Stimulated activated CD4-positive, alpha-beta T cell treated with anti-CD3 and anti-CD28 coated beads, TNF-alpha, amount 100 ng/mL, for 4 hours (primary cell): ENCODE measurements at places on chromosomes 2 and 18.

GRCh38 chr2:102717308-102718018 is 44.4 kb upstream of the TMEM182 start:
- DNase-seq: no peak

GRCh38 chr2:231243866-231244265 is 45.4 kb downstream of the ARMC9 start:
- DNase-seq: no peak

DNA sequence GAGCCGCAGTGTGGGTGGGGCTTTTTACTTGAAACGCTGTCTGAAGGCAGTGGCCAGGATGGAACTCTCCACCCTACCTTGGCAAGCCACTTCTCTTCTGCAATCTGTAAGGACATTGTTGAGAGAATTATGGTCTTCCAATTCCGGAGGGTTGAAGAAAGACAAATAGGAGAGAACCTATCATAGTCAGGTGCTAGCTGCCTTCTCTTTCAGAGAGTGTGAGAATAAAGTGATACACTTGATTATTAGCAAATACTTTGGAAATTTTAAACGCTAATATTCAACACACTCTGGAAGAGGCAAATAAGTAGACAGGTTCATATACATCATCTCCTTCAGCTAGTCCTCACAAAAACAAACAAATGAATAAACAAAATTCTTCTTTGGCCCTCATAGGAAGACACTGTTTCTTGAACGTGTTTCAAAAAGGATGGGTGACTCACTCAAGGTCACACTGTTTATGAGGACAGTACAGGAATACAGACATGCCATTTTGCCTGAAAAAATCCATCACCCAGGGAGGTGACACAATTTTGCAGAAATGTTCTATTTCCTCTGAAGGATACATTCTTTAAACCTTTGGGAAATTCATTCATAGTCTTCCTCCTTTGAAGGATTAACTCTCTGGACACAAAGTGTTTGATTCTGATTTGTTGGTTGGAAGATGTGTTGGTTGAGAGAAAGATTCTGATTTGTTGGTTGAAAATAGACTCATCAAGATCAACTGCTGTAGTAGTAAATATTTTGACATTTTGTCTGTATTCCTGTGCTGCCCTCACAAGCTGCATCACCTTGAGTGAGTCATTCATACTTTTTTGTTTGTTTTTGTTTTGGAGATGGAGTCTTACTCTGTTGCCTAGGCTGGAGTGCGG is 2.2 kb upstream of the IL1RN start:
- DNase-seq: no peak

DNA sequence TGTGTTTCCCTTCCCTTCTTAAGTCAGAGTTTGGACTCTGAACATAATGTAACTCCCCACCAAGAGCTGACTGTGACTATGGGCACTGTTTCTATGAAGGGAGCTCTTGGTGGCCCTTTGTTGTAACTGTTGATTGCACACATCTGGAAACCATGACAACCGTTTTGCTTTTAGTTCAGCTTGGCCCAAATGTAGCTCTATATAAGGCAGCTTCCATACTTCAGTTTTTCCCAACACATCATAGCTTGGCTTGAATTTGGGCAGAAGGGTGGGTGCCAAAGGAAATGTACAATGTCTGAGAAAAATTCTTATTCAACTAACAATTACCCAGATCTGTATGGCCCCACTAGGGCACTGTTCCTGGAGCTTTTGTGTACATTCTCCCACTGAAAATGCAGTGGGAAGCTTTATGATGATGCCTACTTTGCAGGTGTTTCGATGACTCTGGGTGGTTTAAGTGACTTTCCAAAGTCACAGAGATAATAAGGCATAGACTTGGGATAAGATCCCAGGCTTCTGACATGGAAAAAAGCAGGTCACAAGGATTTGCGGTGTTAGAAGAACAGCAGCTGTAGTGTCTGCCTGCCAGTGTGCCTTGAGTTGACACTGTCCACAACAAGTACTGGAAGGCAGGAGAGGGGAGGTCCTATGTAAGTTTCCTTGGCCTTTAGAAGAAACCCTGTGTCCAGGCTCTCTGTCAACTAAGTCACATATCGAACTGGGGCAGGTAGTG is 2.4 kb upstream of the CETN1 start:
- DNase-seq: no peak

- DNase-seq: no peak
Observed at GRCh38 chr2:231300722-231301076, 94.8 kb upstream of the B3GNT7 start.

GRCh38 chr2:180319586-180320405 is 312.7 kb upstream of the CWC22 start:
- no peak for DNase-seq

GRCh38 chr2:168233166-168233565 is 14.2 kb downstream of the STK39 start:
- no peak for DNase-seq

GRCh38 chr2:184879671-184880070 is 281.3 kb downstream of the ZNF804A start:
- no peak for DNase-seq

- no peak for DNase-seq
Observed at GRCh38 chr2:31504311-31504710, 76.4 kb downstream of the SRD5A2 start.

DNA sequence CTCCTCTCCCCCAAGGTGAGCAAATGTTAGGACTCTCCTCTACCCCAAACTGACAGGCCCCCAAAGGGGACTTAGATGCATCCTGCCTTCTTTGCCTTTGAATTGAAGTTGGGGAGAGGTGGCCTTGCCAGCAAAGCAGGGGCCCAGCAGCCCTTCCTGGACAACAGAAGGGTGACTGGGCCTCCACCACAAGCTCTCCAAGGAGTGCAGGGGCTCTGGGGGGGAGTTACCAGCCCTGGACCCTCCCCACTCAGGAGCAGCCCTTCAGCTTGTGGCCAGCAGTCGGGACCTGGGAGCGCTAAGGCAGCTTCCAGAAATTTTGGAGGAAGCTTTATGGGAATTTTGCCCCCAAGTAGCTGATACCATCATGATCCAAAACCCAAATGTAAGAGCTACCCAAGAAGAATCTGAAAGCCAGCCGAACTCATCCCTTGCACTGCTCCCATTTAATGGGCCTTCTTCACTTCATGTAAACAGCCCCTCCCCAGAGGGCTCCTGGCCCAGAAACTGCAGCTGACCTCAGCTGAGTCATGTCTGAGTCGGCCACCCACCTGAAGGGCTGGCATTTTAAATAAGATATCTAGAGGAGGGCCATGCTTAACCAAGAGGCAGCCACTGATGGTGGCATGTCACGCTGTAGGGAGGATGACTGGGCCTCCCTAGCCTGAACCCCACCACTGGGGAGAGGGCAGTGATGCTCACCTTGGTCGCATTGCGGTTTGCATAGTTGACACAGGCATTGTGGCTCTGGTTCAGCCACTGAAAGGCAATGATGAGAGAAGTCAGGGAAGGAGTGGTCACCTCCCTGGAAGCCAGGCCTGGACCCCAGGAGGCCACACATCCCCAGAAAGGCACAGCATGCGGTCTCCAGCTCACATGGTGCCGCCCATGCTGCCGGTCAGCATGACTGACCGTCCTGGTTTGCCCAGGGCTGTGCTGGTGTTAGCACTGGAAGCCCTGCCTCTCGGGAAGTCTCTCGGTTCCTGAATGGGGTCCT is 71.5 kb downstream of the SFXN5 start:
- DNase-seq: no peak

GRCh38 chr2:167988296-167988695 is 259.1 kb downstream of the STK39 start:
- no peak for DNase-seq

DNA sequence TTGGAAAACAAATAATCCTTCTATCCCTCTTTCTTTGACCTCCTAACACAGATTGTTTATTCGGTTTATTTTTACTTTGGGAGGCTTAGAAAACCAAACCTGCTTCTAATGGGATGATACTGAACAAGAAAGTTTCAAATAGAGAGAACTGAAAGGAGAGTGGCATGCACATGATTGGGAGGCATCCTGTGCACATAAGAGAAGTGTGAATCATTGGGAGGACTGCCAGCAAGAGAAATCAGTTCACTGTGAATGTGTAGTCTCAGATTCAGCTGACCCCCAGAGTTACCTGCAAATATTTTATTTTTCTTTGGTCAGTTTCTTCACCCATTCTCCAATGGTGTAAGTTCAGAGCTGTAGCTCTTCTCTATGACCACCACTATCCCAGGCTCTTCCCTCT is 1363.2 kb upstream of the ACVR2A start:
- no peak for DNase-seq

DNA sequence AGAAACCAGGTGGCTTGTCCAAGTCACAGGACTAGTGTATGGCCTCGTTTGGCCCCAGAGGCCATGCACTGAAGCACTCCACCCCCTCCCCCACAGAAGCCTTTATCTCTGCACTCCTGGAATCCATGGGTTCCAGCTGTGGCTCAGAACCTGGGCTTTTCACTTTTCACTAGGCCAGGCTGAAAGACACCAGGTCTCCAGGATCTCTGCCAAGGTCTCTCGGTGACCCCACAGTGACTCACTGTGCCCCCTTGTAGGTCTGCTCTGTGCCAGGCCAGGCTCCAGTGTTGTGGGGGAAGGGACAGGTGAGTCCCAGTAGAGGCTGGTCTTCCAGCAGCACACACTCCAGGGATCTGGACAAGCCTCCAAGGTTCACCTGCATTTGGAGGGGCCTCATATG is 31.0 kb upstream of the GLI2 start:
- no peak for DNase-seq

DNA sequence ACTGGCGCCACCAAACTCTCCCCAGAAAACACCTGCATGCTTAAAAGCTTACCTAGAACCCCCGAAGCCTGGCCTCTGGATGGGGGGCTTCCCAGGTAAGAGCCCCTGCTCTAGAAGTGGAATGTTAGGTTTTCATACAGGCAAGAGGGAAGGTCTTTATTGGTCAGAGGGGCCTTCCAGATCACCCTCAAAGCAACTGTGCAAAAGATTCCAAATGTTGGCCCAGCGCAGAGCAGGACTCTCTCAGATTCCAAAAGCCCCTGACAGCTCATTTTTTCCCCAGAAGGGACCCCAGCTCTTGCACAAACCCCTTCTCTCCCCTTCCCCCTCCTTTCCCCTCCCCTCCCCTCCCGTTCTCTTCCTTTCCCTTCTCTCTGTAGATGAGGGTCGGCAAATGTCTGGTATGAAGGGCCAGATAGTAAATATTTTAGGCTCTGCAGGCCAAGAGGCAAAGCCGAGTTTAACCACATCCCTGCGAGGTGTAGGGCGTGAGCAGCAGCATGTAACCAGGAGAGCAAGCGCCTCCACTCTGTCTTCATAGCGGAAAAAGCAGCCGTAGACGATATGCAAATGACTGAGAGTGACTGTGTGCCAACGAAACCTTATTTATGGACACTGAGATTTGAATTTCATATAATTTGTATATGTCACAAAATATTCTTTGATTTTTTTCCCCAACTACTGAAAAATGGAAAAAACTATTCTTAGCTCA is 116.9 kb downstream of the SMAD7 start:
- DNase-seq: no peak

- no peak for DNase-seq
Observed at GRCh38 chr18:51196811-51197660, 445 bp downstream of the MEX3C start.

- DNase-seq: no peak
Observed at GRCh38 chr18:80161781-80162417, 52.8 kb downstream of the ADNP2 start.

GRCh38 chr18:32598144-32598543 is 127.5 kb upstream of the GAREM1 start:
- DNase-seq: no peak

DNA sequence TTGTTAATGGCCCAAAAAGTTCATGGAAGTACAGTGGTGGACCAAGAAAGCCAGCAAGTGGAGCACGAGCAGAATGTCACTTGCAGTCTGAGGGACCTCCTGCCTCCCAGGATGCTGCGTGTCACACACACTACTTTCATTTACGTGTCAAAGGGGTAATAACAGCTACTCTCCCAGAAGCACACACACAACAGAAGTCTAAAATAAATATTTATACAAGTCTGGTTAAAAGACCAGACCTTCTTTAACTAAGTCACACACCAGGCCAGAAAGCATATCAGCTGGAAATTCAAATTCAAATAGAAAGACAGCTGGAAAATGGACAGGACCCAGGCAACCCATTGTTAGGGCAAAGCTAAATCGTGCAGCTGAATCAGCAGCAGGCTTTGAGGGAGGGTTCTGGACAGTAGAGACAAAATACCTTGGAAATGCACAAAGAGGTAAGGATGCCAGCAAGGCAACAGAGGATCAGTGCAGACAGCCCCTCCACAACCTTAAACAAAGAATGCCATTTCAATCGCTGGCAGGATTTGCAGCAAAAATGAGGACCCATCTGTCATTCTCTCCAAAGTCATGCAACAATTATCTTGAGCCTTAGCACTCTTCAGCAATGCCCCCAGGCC is 160.5 kb downstream of the TMEM163 start:
- no peak for DNase-seq

GRCh38 chr2:173462892-173463840 is 108.5 kb downstream of the CDCA7 start:
- DNase-seq: no peak

GRCh38 chr2:28970464-28971160 is 10.5 kb upstream of the TOGARAM2 start:
- no peak for DNase-seq

DNA sequence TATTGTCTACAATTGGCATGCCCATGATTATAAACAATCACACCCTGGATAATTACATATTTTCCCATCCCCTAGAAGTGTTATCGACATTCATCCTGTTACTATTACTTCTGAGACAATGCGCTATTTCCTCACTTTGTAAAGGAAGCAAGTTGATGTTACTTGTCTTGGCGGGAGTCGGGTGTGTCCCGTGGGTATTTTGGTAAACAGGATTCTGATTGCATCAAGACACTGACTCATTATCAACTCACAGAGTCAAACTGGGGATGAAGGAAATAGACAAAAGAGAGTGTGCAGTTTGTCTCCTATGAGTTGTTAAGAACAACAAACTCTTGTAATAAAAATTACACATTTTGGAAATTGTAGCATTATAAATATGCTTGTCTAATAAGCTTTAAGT is 142.7 kb downstream of the GALR1 start:
- DNase-seq: no peak

DNA sequence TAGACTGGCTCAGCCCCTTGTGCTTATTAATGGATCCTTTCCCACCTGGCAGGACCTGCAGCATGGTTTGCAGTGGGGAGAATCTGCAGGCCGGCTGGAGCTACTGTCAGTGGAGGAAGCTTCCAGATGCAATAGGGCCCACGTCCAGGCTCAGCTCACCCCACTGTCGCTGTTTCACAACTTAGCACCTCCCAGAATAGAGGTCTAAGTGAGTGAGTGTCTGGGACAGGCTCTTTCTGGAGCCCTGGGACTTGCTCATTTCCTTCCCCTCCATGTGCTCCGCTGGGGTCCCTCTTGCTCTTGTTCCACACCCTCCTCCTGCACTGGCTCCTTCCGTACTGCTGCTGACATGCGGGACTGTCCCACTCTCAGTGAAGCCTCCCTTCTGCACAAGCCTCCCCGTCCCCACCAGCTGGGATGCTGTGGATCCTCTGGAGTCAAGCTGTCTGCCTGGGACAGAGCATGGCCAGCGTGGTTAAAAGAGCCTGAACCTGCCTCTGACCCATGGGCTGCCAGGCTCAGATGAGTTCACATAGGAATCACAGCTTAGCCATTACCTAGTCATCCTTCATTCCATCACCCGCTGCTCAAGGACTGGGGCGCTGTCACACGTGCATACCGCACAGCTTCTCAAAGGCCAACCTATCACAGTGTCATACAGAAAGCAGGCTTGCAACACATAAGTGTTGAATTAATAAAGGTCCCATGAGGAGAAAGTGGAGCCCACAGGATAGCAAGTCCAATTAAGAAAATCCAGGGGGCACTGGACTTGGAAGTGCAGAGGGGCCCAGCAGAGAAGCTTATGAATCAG is 135.9 kb downstream of the ACKR3 start:
- DNase-seq: no peak

GRCh38 chr18:46320928-46321711 is 216.9 kb downstream of the HAUS1 start:
- DNase-seq: no peak
